Epithelial cell of umbilical artery (primary cell): ENCODE measurements at places on chromosomes 1 and 21. TPM values are rescaled to one million over a fixed set of nuclear protein-coding genes. Genes with fewer than 3 reads are reported as not detected.

The ETV3L gene
- total RNA-seq = not detected in 2 replicates

The ZFP69 gene
- 3.2 and 4.6 TPM in 2 replicates for total RNA-seq

The PLA2G2F gene
- not detected in 2 replicates for total RNA-seq

The MYOG gene
- not detected in 2 replicates for total RNA-seq

The SH3D21 gene
- total RNA-seq = 0.91 and 0.97 TPM in 2 replicates

The CHI3L2 gene
- total RNA-seq = not detected in 2 replicates

The MPZ gene
- 0.15 and 0.32 TPM in 2 replicates for total RNA-seq

The ODF2L gene
- 36.4 and 52.4 TPM in 2 replicates for total RNA-seq
